Upper lobe of right lung (tissue), 1 donor: ENCODE measurements at places on chromosomes 7 and 10. TPM values are rescaled to one million over a fixed set of nuclear protein-coding genes. Genes with fewer than 3 reads are reported as not detected.

- no peak for DNase-seq
Measured at GRCh38 chr7:28061824-28062196, 118.8 kb downstream of the JAZF1 start.

DNA sequence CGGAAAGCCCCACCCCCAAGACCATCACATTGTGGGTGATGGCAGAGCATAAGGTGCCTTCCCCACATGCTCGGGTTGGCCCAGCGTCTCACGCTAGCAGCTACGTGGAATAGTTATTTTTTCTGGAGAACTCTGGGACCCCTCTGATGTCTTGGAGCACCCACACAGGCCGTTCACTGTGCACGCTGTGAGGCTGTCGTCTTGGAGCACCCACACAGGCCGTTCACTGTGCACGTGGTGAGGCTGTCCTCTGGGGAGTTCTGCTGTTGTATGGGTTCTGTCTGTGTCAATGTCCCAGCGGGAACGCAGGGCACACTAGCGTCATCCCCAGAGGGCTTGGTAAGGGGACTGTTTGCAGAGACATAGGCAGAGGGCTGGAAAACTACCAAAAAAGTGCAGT lies 38.8 kb upstream of the FAM20C start:
- DNase-seq, result peak; percentile 46

GRCh38 chr10:117549100-117549585 lies 6.6 kb downstream of the EMX2 start:
- no peak for DNase-seq

GRCh38 chr7:42100156-42100508 lies 136.9 kb downstream of the GLI3 start:
- DNase-seq, result no peak

DNA sequence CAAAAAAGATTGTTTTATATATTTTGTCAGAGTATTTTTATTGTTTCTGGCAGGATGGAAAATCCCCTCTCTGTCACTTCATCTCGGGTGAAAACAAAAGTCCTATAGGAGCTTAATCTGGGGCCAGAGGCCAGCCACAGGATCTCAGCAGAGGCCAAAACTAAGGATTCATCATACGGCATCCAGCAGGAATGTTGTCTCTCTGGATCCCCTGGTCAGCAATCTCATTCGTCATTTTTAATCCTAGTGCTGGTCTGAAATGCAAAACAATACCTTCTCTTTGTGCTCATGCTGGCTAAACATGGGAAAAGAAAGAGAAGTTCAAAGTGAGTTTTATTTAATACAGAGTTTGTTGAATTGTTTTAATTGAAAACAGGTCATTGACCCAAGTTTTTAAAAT lies 482.5 kb upstream of the AUTS2 start:
- no peak for DNase-seq

GRCh38 chr7:125661677-125662076 lies 732.1 kb upstream of the POT1 start:
- DNase-seq, result no peak

- DNase-seq, result no peak
Measured at GRCh38 chr7:121795736-121796135, 77.2 kb upstream of the PTPRZ1 start.

- no peak for DNase-seq
Measured at GRCh38 chr10:89100680-89101079, 106.4 kb downstream of the CH25H start.

DNA sequence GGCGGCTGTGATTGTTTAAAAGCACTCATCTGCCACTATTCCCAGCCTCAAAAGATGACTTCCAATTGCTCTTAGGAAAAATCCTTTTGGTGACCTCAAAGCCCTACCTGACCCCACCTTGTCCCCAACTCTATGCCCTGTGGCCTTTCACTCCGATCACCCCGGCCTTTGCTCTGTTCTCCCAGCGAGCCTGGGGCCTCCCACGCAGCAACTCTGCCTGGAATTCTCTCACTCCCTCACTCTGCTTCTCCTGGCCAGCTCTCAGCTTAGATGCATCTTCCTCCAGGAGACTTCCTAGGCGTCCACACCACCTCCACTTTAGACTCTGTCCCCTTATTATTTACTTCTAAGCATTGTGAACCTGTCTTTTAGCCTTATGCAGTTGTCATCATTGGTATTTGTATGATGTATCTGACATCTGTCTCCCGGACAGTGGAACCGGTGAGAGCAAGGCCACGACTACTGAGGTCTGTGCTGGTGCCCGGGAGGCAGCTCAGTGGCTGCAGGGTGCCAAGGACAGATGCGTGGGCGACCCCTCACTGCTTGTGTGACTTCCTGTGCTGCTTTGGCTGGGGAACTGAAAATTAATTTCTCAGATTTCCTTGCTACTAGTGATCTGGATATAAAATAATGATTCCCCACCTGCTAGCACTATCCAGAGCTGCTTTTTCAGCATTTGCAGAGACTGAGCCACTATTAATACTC lies 63.0 kb downstream of the PIP4K2A start:
- DNase-seq, result peak; percentile 74

DNA sequence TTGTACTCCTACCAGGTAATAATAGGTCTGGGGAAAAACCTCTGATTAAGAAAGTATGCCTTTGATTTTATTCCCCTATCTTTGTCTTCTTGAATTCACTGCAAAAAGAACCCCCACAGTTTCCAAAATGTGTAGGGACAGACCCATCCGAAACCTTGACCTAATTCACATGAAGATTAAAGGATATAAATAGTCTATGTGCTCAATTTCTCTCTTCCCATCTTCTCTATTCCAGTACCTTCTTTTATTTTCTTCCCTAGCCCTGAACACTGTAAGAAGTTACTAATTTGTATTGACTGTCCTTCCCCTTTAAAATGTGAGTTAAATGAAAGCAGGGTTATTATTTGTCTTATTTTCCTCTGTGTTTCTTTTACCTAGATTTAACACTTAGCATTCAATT lies 135.3 kb downstream of the HBP1 start:
- no peak for DNase-seq

DNA sequence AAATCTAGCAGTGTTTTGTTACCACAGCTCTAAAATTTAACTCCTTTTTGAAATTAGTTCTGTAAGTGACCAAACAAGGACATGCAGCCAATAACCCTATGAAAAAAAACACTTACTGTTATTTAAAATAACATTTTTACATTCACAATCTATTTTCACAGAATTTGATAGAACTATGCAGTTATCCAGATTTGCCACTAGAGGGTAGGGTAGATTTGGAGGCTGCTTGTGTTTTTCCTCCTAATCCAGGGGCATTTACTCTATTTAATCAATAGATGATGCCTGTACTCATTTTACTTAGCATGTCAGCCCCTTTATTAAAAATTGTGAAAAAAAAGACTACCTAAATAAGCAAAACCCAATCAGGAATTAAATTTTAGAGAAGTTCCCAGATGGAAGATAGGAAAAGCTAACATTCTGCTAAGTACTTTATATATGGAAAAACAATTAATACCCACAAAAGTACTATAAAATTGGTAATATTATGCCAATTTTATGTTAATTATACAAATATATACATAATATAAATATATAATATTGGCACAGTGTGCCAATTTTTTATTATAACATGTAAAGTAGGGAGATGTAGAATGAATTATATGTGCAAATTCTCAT lies 18.1 kb upstream of the LIPK start:
- no peak for DNase-seq

- DNase-seq, result no peak
Measured at GRCh38 chr10:116470768-116471415, 43.2 kb downstream of the PNLIPRP3 start.

DNA sequence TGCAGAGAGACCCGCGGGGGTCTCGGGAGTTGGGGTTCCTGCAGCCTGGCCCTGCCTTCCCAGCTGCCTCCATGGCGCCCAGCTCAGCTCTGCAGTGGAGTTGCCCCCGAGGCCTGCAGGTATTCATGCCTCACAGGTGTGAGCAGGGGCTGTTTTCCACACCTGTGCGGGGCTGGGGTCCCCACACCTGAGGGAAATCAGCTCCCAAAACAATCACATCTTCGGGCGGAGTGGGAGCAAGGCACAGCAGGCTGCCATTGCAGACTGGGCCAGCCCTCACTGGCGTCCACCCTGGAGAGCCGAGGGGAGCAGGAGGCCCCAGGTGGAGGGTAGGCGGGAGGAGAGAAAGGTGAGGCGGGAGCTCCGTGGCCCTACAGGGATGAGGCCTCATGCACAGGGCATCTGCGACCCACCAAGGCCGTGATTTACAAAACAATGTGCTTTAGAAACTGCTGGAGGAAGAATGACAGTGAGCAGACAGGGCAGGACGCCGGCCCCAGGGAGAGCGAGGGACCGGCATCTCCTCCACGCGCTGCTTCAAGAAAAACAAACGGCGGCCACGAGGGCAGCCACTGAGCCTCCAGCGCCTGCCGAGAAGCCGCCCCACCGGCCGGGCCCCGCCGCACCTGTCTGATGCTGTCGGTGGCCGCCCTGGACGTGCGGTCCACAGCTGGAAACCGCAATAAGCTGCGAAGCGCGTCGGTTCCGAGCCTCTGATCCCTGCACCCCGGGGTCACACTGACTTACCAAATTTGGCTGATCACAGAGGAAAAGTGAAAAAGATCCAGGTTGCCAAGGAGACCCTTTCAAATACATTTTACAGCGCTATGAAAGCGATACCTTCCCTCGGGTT lies 53.0 kb upstream of the PDGFA start:
- DNase-seq, result no peak

- DNase-seq, result no peak
Measured at GRCh38 chr10:114541081-114541796, 116.8 kb downstream of the ABLIM1 start.

- DNase-seq, result no peak
Measured at GRCh38 chr10:8017277-8017676, 37.2 kb upstream of the GATA3 start.

DNA sequence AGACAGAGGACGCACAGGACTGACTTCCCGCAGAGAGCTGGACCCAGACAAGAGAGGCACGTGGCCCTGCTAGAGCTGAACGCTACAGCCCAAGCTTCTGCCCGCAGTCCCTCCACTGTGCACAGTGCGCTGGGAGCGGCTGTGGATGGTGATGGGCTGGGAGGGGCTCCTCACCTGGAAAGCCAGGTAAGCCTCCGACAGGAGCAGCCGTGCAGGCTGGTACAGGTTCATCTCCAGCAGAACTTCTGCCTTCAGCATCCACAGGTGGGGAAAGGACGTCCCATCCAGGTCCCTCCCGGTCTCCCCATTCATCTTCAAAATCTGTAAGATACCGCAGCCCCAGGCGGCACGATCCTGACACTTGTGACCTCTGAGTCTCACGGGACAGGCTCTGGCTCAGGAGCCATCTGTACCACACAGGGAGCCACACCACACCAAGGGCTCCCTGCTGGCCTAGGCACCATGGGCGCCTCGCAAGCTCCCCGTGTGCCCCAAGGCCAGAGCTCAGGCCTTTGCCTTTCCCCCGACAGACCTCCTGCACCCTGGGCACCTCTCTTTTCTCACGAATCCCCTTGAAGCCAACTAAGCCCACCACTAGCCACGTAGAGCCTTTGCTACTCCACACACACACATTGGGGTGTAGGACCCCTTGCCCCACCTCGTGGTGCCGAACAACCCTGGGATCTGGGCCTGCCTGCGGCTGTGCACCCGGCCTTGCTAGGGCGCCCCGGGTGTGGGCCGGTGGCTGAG lies 76.3 kb downstream of the CFAP46 start:
- DNase-seq, result peak; percentile 44

DNA sequence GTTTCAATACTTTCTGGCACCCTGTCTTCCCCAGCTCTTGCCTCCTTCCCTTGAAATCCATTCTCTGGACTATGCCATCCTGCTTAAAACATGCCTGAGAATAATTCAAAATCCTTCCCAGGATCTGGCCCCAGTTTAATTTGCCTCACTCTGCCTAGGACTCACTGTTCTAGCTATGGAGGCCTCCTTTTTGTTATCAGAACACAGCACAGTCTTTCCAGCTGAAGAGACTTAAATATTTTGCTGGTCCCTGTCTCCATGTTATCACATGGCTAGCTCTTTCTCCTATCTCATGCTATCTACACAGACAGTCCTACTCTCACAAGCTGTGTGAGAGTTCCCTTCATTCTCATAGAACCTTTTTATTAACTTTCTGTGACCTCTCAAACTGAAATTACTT lies 194.8 kb downstream of the RNLS start:
- no peak for DNase-seq

- no peak for DNase-seq
Measured at GRCh38 chr10:120506674-120507073, 49.6 kb downstream of the PLPP4 start.

DNA sequence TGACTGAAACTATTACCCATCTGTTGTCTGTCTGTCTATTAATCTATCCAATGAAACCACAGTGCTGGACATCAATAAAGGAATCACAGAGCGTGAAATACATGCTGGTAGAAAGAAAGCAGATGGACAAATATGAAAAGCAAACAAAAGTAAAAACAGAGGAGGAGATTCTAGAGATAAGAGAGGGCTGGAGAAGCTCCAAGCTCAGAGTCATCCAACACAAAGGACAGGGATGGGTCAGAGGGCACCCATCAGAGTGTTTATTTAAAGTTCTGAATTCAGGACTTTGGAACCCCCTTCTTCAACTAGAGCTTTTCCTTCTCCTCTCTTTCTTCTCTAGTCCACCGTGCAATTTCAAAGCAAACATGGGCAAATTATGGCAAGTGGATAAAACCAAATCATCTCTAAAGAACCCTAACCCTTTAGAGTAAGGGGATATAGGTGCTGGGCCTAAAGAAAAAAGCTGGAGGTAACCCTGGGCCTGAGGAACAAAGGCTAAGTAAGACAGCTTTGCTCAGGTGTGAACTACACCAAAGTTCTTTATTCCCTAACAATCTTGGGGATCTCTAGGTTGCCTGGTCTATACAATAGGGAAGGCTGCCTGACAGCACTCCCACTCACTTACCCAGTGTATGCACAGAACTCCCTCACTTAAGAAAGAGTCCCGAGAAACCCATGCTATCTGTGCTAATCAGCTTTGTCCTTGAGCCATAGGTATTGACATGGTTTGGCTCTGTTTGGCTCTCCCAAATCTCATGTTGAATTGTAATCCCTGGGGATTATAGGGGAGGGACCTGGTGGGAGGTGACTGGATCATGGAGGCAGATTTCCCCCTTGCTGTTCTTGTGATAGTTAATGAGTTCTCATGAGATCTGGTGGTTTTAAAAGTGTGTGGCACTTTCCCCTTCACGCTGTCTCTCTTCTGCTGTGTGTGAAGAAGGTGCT lies 97.0 kb downstream of the BAMBI start:
- no peak for DNase-seq

- peak; percentile 71 for DNase-seq
Measured at GRCh38 chr7:104943502-104944343, 70.3 kb upstream of the KMT2E start.

- no peak for DNase-seq
Measured at GRCh38 chr10:106169241-106169640, 995.3 kb downstream of the SORCS1 start.

- no peak for DNase-seq
Measured at GRCh38 chr7:134905375-134905774, 80.9 kb upstream of the AGBL3 start.

- peak; percentile 6 for DNase-seq
Measured at GRCh38 chr7:128113839-128114238, 82.6 kb upstream of the LRRC4 start.

- DNase-seq, result no peak
Measured at GRCh38 chr10:28894146-28894545, 216.8 kb downstream of the BAMBI start.

NPSR1 gene
- not detected for total RNA-seq

YAE1 gene
- 16.5 TPM for total RNA-seq

MKLN1 gene
- 66.0 TPM for total RNA-seq

NRF1 gene
- 19.3 TPM for total RNA-seq

AKR1D1 gene
- not detected for total RNA-seq

C7orf57 gene
- not detected for total RNA-seq

PLEKHS1 gene
- not detected for total RNA-seq

WIPF3 gene
- 0.67 TPM for total RNA-seq

ELAPOR2 gene
- 127 TPM for total RNA-seq

SFTPD gene
- total RNA-seq, result 780 TPM

RET gene
- 1.0 TPM for total RNA-seq

CAV1 gene
- 695 TPM for total RNA-seq

MRPS33 gene
- 27.4 TPM for total RNA-seq

NYAP1 gene
- 0.55 TPM for total RNA-seq

TMEM273 gene
- total RNA-seq, result 63.1 TPM

CNOT4 gene
- 25.8 TPM for total RNA-seq
